ENCODE measurements at places on chromosomes 1 and 21.

- DNase-seq = no peak
These were observed 42.8 kb downstream of the CAPN9 start for GRCh38 chr1:230790026-230790425.

DNA sequence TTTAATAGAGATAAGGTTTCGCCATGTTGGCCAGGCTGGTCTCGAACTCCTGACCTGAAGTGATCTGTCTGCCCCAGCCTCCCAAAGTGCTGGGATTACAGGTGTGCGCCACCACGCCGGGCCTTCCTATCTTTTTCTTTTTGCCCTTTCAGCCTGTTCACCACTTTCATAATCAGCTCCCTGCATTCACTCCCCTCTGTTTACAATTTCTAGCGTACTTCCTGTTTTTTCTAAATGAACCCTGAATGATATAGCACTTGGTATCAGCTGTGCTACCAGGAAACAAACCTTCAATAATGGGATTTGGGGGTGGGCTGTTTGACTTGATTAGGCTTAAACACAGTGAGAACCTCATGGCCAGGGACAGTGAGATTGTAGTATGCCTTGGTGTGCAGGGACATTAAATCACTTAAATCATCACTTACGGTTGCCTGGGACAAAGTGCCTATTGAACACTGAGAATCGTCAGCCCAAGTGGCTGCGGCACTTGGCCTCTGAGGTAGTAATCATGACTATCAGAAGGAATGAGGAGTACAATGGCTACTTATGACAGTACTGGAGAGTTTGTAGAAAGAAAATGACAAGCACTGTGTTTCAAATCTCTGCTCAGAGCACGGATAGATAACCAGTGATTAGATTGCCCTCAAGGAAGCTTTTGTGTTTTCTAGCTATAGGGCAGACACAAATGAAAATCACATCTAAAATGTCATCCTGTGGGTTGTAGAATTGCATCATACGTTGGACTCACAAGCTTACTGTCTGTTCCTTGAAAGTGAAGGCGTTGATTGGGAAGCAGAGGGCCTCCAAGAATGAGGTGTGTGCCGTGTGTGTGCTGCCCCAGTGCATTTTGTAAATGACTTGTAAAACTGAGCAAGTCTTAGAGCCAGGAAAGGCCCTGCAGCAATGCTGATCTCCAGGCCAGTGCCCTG is 661.8 kb downstream of the MATN1 start:
- no peak for DNase-seq

DNA sequence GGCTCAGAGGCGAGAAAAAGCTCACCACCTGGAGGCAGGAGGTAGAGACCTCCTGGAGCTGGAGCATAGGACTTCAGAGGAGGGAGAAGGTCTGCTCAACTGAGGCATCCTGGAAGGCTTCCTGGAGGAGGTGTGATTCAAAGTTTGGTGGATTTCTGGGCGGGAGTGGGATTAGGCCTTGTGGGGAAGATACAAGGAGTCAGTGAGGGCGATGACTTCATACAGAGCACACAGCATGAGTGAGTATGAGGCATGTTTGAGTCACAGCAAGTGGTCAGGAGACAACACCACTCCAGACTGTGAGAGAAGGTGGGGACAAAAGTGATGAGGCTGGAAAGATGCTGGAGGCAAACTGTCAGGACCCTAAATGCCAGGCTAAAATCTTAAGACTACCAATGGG is 77.6 kb downstream of the MATN1 start:
- DNase-seq = no peak

DNA sequence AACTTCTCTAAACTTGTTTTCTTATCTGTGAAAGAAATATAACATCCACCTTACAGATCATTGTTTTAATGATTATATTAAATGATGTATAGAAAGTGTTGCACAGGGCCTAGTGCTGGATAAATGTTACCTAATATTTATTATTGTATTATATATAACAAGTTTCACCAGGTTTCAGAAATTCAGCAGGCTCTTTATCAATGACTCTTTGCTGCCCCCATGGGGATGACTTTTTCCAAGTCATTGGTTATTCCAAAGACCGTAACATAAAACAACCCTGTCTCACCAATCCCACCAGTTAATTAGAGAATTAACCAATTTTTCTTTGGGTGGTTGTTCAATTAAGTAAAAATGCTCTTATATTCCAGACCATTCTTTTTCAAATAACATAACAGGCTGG is 7.3 kb upstream of the DEDD start:
- DNase-seq = no peak

GRCh38 chr1:225651376-225651871 is 1.5 kb downstream of the ENAH start:
- DNase-seq = no peak

GRCh38 chr1:119634016-119634415 is 14.1 kb downstream of the ZNF697 start:
- no peak for DNase-seq

DNA sequence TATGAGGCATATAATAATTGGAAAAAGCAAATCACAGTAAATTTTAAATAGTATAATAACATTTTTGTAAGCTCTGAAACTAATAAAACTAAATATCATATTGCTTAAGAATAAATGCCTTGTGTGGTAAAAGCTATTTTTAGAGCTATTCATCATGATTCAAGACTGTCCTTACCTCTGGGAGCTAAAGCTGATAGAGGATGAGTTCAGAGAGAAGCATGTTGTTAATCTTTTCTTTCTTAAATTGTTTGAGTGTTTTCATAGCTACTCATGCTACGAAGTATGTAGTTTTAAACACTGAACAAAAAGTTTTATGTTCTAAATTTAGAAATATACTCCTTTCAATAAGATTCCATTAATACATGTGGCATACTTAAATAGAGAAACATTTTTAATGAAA is 30.5 kb downstream of the IFI16 start:
- DNase-seq = no peak
